ENCODE measurements at places on chromosomes 3 and 15.

DNA sequence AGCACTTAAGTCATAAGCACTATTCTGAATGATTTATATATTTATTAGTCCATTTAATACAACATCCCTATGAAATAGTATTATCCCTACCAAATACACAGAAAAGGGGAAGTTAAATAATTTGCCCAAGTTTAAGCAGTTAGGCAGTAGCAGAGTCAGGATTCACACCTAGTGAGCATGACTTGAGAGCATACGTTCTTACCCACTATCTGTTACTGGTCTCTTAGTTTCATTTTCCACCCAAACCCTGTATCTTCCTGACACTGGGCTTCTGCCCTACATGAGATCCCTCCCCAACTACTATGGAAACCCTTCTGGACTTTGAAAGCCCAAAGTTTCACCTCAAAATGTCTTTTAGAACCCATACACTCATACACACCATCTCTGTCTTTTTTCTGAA, 4.4 kb upstream of the ATOSA start:
- DNase-seq: peak; percentile 13

DNA sequence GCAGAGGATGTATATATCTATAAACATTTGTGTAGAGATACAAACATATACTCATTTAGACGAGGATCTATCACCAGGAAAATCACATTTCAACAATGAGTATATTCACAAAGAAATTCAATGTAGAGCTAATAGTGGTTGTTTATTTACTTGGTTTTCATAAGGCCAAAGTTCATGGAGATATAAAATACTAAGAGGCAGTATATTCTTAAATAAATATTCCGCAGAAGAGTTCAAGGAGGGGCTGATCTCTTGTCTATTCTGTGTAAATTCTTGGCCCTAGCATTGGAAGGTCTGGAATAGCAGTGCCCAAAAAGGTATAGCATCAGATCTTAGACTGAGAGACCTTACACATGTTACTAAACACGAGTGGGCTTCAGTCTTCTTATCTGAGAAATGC, 122.1 kb downstream of the EDEM1 start:
- DNase-seq: no peak

DNA sequence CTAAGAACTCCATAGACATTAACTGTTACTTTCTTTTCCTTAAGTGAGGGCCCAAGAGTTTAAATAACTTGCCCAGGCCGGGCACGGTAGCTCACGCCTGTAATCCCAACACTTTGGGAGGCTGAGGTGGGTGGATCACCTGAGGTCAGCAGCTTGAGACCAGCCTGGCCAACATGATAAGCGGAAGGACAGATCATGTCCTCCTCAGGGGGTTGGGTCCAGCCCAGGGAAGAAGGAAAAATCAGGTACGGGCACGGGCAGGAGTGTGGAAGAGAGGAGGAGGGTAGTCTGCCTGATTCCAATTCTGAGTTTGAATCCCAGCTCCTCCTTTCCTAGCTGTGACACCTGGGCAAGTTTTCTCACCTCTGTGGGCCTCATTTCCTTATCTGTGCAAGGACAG, 118.8 kb downstream of the ANP32A start:
- DNase-seq: no peak

GRCh38 chr3:14391033-14391432, 11.4 kb upstream of the SLC6A6 start:
- peak; percentile 77 for DNase-seq

DNA sequence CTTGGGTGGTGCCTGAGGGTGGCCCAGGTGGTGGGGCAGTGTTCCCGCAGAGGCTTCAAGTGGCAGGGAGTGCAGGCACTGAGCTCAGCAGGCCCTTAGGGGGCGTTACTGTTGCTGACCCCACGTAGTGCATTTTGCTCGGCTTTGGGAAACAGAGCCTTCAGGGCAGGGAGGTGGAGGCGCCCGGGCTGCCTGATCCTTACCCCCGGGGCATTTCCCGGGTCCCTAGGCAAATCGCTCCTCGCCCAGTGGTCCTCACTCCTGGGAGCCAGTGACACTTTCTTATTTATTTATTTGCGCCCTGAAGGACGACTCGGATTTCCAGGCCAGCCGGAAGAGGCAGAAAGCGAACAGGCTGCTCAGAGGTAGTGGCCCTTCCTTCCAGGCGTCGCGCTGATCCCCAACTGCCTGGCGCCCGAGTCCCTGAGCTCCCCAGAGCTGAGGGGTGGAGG, 10.1 kb upstream of the FOXB1 start:
- DNase-seq: no peak

- no peak for DNase-seq
These were observed 3.3 kb downstream of the RYR3 start for GRCh38 chr15:33314069-33314468.

DNA sequence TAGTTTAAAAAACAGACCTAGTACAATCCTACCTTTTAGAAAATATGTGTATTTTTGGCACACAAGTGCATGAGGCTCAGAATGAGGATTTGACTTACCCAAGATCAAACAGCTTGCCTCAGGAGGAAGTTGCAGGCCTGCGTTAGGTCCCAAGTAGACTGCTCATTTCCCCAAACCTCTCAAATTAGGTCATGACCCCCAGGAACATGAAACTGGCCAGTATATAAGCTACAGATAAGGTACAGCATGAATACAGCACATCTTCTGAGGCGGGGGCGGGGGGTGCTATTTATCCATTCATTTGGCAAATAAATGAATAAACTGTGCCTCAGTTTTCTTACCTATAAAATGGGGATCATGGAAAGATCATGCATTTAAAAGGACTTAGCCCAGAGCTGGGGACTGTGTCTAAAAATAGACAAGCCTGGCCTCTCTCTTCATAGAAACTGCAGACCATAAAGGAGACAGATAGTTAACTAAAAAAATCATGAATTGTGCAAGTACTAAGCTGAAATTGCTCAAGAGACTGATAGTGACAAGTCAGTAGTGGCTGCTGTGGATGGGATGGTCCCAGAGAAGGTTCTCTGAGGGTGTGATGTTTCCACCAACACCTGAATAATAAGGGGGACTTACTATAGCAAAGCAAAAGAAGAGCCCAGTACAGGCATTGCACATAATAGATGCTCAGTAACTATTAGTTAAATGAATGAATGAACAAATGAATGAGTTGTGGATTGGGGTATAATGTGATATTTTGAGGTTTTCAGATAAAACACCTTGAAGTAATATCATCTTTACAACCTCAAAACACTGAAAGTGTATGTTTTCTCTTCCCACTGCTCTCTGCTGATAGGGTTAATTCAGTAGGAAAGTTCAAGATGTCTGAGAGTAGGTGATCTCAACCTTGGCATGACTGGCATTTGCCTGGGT, 258.5 kb upstream of the PROK2 start:
- peak; percentile 88 for DNase-seq
